ENCODE measurements at places on chromosomes 7 and 10.

DNA sequence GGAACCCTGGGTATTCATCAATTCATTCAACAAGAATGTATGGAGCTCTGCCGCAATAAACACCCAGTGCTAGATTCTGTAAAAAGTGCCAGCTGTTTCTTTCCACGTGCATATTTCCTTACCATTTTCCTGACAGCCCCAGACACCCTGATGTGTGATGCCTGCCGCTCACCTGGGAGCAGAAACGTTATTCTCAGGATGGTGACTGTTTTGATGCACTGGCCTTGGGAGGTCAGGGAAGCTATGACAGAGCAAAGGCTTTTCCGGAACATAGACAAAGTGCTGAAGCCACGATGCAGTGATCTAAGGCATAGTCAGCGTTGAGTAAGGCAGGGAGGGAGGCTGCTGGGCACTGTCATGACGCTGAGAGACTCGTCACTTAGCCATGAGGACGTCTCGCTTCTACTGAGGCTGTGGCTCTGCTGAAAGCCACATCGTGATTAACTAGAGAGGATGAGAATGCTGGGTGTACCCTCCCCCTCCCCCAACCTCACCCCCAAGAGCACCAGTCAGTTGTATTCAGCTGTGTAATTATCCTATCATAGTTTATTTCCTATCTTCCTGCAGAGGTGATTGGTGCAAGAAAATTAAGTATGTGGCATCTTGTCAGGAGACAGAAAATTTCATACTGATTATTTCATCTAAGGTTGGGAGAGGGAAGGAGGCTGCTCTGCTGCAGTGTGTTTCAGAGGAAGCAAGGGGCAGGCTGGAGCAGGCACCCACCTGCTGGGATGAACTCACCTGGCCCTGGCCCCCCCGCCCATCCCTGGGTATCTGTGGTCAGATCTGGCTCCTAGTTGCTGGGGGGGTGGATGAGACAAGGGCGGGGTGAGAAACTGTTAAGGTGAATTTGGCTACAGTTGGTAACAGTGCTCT lies 48.8 kb upstream of the SMNDC1 start:
- no peak for DNase-seq

- no peak for DNase-seq
Measured at GRCh38 chr7:69457595-69458504, 140.4 kb upstream of the AUTS2 start.

DNA sequence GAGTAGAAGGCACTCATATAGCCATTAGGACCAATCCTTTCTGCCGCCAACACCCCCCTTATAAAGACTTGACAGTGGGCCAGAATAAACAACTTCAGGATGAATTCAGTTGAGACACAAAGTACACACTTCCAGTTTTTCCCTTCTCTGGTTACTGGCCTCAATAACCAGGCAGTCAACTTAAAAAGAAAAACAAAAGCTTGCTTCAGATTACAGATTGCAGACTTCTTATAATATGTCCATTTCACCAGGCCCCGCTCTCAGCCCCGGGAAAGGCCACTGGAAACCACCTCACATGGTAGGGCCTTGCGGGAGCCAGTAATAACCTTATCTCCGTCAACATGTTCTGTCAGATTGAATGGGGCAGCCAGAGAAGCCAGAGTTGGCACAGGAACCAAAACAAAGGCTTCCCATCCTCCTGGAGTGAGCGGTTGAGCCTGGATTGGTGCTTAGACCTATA lies 108.8 kb downstream of the EGFR start:
- DNase-seq = no peak

- no peak for DNase-seq
Measured at GRCh38 chr10:118277871-118278270, 64.3 kb downstream of the FAM204A start.

DNA sequence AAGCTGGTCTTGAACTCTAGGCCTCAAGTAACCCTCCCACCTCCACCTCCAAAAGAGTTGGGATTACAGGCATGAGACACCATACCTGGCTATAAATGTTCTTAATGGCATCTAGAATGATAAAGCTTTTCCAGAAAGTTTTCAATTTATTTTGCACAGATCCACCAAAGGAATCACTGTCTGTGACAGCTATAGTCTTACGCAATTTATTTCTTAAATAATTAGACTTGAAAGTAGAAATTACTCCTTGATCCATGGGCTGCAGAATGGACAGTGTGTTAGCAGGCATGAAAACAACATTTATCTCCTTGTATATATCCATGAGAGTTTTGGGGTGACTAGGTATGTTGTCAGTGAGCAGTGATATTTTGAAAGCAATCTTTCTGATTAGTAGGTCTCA lies 33.8 kb downstream of the GALNT11 start:
- no peak for DNase-seq
